ENCODE measurements at places on chromosomes 13 and 19.

DNA sequence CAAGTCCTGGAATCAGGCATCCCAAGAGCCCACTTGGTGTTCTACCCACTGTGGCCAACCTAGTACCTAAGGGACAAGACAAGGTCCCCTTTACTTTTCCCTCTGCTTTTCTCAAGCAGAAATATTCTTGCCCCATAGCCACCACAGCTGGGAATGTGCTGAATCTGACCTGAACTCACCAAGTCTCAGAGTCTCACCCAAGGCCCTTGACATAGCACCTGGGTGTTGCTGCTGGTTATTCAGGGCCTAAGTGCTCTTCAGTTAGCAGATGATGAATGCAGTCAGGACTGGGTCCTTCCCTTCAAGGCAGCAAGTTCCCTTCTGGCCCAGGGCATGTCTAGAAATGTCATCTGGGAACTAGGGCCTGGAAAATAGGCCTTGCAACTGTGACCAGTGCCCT is 201.8 kb upstream of the SERP2 start:
- DNase-seq: no peak

- no peak for DNase-seq
These were observed 203.2 kb downstream of the TUBA3C start for GRCh38 chr13:18978447-18978846.

GRCh38 chr19:14237014-14237941 is 31.3 kb upstream of the ADGRL1 start:
- DNase-seq: no peak

DNA sequence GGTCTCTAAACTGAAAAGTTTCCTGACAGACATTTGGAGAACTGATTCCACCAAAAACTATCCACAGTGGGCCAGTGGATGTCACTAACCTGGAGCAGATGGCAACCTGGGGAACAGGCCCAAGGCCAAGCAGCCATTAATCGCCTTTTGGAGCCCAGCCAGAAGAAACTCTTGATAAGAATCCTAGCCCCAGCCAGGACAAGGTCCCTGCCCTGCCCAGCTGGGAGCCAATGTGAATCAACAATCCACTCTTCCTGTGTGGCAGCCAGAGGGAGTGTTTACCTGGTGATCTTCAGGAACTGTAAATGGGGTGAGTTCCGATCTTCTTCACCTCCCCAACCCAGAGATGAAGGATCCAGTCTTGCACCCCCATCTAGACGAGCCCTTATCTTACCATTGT is 14.5 kb upstream of the IGSF23 start:
- no peak for DNase-seq

DNA sequence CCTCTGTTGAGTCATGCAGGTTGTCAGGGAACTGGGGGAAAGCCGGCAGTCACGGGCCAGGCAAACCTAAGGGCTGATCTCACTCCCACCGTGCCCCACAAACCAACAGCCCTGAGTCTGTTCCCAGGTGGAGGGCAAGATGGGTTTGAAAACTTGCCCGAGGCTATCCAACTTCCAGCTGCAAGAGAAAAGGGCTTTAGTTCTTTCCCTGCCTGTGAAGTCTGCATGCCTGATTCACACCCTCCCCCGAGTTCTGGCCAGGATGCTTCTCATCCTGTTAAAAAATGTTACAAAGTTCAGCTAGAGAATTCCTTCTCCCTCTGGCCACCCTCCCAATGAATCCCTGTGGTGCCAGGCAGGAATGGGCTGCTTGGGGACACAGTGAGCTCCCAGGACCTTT is 33.1 kb downstream of the MYO16 start:
- no peak for DNase-seq

DNA sequence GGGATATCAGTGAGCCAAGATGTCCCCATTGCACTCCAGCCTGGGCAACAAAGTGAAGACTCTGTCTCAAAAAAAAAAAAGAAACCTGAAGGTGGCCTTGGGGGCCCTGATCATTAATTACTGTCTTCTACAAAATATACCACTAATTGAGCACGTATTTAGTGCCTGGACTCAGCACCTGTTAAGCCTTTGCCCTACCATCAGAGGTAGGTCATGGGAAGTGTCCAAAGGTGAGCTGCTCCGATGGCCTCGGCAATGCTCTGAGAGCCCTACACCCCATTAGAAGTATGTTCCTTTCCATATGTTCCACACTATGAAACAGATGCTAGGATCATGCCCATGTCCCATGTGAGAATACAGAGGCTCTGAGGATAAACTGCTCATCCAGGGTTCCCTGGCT is 20.9 kb downstream of the NOSIP start:
- no peak for DNase-seq

GRCh38 chr13:30577401-30577852 is 40.3 kb upstream of the USPL1 start:
- no peak for DNase-seq

GRCh38 chr13:112241288-112241687 is 134.9 kb upstream of the SPACA7 start:
- DNase-seq: no peak

GRCh38 chr13:106612688-106613087 is 44.8 kb upstream of the ARGLU1 start:
- no peak for DNase-seq

Data from cortex of kidney (tissue), 1 donor.